ENCODE measurements at places on chromosomes 11 and 22.

- DNase-seq: no peak
Measured at GRCh38 chr22:36191106-36191836, 10.3 kb downstream of the APOL4 start.

GRCh38 chr11:47408598-47409439, 429 bp downstream of the SLC39A13 start:
- no peak for DNase-seq

DNA sequence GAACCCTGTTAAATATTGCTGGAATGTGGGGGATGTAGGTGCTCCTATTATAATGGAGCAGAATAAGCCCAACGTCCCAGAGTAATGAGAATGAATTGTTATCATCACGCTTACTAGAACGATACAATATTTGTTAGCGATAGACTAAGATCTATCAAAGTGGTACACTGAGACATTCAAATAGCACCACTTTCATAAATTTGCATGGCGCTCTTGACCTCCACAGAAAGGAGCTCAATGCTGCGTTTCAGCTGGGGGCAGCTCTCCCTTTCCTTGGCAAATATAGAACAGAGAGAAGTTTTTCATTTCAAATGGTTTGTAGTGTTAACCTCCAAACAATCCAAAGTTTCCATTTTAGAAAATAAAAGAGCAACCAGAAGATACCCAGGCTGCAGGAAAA, 38.2 kb upstream of the BLID start:
- no peak for DNase-seq

GRCh38 chr11:17958446-17958845, 54.4 kb downstream of the SERGEF start:
- DNase-seq: no peak

All from activated CD4-positive, alpha-beta T cell treated with anti-CD3 and anti-CD28 coated beads, Interleukin-10, Interleukin-2, amounts not matched to agents 100 ng/mL and 50 ng/mL, durations not matched to agents 16 hours and 8 hours (primary cell).